ENCODE measurements at places on chromosomes 2 and 18.

DNA sequence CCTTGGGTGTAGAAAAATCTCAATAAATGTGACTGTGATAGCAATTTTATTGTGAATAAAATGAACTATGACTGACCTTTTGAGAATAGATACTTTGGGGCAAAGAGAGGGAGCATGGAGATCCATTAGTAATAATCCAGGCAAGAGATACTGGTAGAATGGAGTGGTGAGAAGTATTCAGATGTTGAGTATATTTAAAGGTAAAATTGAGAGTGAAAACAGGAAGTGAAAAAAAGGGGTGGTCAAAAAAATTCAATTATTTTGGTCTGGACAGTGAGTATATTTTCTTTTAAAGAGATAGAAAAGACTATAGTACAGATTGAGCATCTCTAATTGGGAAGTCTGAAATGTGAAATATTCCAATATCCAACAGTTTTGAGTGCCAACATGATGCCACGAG lies 1515.6 kb upstream of the NXPH2 start:
- no peak for DNase-seq

- DNase-seq = no peak
These were observed 28.2 kb downstream of the TTC27 start for GRCh38 chr2:32656069-32656468.

- DNase-seq = no peak
These were observed 109.6 kb downstream of the MEP1B start for GRCh38 chr18:32299484-32299883.

DNA sequence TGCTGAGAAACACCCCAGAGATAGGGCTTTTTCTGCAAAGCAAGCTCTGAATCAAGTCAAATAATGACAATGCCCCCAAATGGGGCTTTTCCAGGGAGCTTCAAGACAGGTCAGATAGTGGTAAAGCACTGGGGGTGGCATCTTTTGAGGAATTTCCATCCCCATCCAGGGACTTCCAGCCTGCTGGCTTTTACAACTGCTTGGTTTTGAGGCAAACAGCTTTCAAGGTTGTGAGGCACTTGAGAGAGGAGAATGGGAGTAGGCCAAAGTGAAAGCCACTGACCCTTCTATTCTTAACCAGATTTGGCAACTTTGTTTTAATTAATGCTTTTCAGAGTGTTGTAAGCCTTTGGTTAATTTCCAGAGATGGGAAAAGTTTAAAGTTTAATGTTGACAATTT lies 762.0 kb upstream of the POU3F3 start:
- no peak for DNase-seq

- DNase-seq = no peak
These were observed 102.9 kb downstream of the CABLES1 start for GRCh38 chr18:23238152-23238531.

DNA sequence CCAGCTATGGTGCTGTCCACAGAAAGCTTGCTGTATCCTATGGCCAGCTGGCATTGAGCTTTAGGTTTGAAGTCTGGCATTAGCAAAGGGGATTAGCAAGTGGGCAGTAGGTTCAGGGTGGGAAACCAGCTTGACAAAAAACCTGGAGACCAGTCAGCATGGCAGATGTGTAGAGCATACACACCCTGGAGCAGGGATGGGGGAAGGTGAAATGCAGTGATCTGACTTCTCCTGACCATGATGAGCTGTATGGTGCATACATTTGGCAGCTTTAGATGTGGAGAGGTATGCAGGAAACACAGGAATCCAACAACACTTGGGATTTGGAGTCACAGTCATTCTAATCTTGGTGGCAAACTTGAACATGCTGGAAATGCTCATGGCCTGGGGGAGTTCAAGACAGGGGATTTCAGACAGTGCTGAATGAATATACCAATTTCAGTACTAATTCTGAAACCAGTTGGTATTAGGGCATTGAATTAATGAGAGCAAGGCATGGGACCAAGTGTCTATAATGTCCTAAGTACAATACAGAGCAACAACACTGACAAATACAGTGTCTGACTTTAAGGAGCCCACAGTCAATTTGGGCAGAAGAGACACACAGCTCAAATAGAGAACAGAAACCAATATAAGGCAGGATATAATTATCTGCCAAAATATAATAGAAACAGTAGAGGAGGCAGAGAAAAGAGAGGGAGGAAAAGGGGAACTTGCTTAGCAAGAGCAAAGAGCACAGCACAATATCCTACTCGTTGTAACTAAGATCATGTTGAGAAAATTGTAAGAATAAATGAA lies 11.8 kb downstream of the ARHGAP15 start:
- DNase-seq = no peak

DNA sequence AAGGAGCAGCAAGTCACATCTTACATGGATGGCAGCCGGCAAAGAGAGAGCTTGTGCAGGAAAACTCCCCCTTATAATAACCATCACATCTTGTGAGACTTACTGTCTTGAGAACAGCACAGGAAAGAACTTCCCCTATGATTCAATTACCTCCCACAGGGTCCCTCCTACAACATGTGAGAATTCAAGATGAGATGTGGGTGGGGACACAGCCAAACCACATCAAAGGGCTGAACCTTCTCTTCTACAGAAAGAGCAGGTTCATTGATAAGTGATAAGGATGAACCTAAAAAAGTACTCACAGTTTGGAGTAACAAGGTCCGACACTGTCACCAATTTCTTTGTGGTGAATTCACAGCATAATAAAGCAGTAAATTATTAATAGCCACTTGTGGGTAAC lies 422.2 kb upstream of the FSIP2 start:
- DNase-seq = no peak

GRCh38 chr18:1998121-1998520 lies 573.2 kb downstream of the METTL4 start:
- DNase-seq = no peak
